HCT116 (cell line): ENCODE measurements at places on chromosomes 4 and X.

GRCh38 chrX:15820106-15821073 lies 30.1 kb downstream of the ZRSR2 start:
- H3K4me3 ChIP-seq = no peak overlapping the region
- no peak for DNase-seq
- no peak overlapping the region for H3K27ac ChIP-seq

DNA sequence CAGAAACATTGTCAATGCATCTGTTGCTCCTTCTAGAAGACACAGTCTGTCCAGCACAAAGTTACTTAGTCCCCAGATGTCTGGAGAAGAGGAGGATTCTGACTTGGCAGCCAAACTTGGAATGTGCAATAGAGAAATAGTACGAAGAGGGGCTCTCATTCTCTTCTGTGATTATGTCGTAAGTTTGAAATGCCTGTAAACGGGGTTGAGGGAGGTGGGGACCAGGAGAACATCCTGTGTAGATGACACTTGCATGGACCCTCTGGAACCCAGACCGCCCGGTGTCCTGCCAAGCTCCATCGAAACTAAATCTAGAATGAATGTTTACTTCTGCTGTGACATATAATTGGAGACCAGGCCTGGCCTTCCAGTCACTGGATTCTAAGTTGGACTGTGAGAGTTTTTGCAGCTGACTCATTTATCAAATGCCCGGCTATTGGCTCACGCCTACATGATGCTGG lies 45.0 kb upstream of the MSANTD1 start:
- H3K27ac ChIP-seq = no peak overlapping the region
- H3K36me3 ChIP-seq = peaks cover 12% of the 10 kb centered on the region
- no peaks in the 10 kb centered on the region for H3K4me1 ChIP-seq
- DNase-seq = no peak
- H3K27me3 ChIP-seq = no peaks in the 10 kb centered on the region
- no peak overlapping the region for H3K4me3 ChIP-seq

DNA sequence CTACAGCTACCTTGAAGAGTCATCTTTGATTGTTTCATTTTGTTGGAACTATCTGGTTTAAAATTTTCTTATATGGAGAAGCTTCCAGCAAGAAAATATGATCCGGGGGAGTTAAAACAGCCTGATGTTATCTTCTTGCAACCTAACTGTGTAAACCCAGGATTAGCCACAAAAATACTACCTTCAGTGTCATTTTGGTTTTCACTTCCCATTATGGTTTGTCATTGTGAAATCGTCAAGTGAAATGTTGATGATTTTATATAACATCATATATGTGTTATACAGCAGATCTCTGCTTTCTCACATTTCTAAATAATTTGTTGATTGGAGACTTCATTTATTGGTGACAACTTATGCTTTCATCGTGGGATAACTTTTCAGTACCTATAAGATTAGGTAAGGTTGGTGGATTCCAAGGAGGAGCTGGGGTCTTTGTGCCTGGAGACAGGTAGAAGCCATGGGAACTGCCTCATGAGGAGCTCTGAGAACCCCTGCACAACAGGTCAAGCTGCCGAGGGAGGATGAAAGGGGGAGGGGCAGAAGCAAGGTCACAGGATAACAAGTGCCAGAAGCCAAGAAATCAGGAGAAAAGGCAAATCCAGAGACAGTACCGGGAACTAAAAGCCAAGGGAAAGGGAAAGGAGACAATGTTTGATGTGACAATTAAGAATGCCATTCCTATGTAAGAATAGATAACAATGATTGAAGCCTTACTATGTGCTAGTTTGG lies 7.2 kb downstream of the ARHGAP24 start:
- no peaks in the 10 kb centered on the region for H3K4me1 ChIP-seq
- H3K27ac ChIP-seq = no peak overlapping the region
- DNase-seq = no peak
- no peaks in the 10 kb centered on the region for H3K27me3 ChIP-seq
- no peaks in the 10 kb centered on the region for H3K36me3 ChIP-seq

- H3K36me3 ChIP-seq = no peaks in the 10 kb centered on the region
- no peak overlapping the region for H3K27ac ChIP-seq
- no peak overlapping the region for H3K4me3 ChIP-seq
- DNase-seq = no peak
Measured at GRCh38 chr4:7828793-7829301, 110.8 kb downstream of the AFAP1 start.

GRCh38 chr4:111986095-111986494 lies 159.2 kb upstream of the FAM241A start:
- 0 out of 2 replicates have a peak, but pooled peaks cover 1% of the 10 kb centered on the region for H3K4me1 ChIP-seq
- no peak overlapping the region for H3K4me3 ChIP-seq
- no peaks in the 10 kb centered on the region for H3K36me3 ChIP-seq
- H3K27ac ChIP-seq = no peak overlapping the region

GRCh38 chr4:152508386-152508785 lies 27.5 kb downstream of the FBXW7 start:
- H3K36me3 ChIP-seq = no peaks in the 10 kb centered on the region
- DNase-seq = no peak
- H3K27ac ChIP-seq = no peak overlapping the region
- H3K4me1 ChIP-seq = no peaks in the 10 kb centered on the region

DNA sequence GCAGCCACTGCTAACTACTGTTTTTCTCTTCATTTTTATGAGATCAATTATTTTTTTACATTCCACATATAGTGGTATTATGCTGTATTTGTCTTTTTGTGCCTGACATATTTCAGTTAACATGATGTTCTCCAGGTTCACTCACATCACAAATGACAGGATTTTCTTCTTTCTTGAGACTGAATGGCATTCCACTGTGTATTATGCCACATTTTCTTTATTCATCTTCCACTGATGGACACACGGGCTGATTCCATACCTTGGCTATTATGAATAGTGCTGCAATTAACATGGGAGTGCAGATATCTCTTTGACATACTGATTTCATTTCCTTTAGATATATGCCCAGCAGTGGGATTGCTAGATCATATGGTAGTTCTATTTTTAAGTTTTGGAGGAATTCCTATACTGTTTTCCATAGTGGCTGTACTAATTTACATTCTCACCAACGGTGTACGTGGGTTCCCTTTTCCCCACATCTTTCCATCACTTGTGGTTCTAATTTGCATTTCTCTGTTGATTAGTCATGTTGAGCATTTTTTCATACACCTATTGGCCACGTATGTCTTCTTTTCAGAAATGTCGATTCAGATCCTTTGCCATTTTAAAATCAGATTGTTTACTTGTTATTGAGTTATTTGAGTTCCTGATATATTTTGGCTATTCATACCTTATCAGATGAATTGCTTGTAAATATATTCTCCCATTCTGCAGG lies 14.9 kb upstream of the ZCCHC4 start:
- DNase-seq = no peak
- H3K36me3 ChIP-seq = no peaks in the 10 kb centered on the region
- no peaks in the 10 kb centered on the region for H3K27me3 ChIP-seq
- no peak overlapping the region for H3K4me3 ChIP-seq
- H3K27ac ChIP-seq = no peak overlapping the region

GRCh38 chrX:133702230-133702629 lies 283.2 kb downstream of the GPC3 start:
- H3K36me3 ChIP-seq = no peaks in the 10 kb centered on the region
- no peaks in the 10 kb centered on the region for H3K4me1 ChIP-seq
- H3K4me3 ChIP-seq = no peak overlapping the region
- no peak overlapping the region for H3K27ac ChIP-seq
- DNase-seq = no peak

DNA sequence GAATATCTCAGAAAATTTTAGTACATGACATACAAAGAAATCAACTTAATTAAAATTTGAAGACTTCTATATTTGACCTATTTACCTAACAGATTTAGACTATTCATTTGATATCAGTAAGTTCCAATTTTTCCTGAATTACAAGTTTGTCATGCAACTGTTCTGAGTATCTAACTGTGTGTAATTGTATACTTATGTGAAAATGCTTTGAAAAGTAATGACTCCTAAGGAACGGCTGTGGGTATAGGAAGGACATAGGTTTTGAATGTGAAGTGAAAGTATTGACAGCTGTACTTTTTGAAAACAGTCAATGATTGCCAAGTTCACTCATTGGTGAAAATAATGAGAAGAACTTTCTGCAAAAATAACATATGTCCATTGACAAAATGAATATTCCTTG lies 2.9 kb downstream of the GRIA2 start:
- DNase-seq = no peak
- no peaks in the 10 kb centered on the region for H3K36me3 ChIP-seq
- no peak overlapping the region for H3K4me3 ChIP-seq
- no peaks in the 10 kb centered on the region for H3K4me1 ChIP-seq
- no peaks in the 10 kb centered on the region for H3K27me3 ChIP-seq
- H3K27ac ChIP-seq = no peak overlapping the region
